ENCODE measurements at places on chromosomes 5 and 9. TPM values are rescaled to one million over a fixed set of nuclear protein-coding genes. Genes with fewer than 3 reads are reported as not detected.

- DNase-seq: no peak
Observed at GRCh38 chr5:65925044-65925600, 1.3 kb upstream of the ERBIN start.

The C9orf152 gene
- 12.4 TPM for total RNA-seq

The SPINK13 gene
- not detected for total RNA-seq

GRCh38 chr5:174699131-174699530 is 25.3 kb upstream of the MSX2 start:
- no peak for DNase-seq

DNA sequence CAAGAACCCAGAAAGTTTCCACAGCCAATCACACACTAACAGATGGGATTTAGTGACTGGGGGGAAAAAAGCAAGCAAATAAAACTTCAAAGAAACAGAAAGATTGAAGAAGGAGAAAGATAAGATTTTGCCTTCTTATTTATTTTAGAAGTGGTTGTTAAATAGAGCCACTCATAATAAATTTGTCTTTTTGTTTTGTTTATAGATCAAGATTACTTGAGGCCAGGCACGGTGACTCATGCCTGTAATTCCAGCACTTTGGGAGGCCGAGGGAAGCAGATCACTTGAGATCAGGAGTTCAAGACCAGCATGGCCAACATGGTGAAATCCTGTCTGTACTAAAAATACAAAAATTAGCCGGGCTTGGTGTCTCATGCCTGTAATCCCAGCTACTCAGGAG is 94.9 kb upstream of the RANBP3L start:
- DNase-seq: peak; percentile 39

- peak; percentile 80 for DNase-seq
Observed at GRCh38 chr5:116068028-116068632, 16.7 kb upstream of the COMMD10 start.

DNA sequence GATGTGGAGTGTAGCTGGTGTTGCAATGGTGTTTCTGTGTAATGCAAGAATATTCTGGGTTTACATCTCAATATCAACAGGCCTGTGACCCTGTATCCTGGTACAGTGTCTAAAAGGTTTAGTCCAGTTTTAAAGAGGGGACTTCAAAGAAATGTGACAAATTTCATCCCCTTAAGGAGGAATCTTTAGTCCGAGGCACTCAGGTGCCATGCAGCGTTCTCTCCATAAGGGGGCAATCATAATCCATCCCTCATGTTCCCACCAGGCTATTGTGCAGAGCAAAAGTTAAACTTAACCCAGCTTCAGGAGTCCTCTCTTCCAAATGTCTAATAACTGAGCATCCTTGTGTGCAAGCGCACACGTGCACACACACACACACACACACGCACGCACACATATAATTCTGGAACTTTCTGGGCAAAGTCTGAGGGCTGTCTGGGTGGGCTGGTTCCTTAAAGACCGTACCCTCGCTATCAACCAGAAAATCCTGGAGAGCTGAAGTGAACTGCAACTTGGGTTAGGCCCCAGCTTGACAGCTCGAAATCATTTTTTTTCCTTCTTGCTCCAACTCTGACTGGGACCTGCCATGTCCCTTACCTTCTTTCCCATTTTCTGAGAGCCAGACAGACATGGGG is 46.0 kb downstream of the CRB2 start:
- peak; percentile 63 for DNase-seq

DNA sequence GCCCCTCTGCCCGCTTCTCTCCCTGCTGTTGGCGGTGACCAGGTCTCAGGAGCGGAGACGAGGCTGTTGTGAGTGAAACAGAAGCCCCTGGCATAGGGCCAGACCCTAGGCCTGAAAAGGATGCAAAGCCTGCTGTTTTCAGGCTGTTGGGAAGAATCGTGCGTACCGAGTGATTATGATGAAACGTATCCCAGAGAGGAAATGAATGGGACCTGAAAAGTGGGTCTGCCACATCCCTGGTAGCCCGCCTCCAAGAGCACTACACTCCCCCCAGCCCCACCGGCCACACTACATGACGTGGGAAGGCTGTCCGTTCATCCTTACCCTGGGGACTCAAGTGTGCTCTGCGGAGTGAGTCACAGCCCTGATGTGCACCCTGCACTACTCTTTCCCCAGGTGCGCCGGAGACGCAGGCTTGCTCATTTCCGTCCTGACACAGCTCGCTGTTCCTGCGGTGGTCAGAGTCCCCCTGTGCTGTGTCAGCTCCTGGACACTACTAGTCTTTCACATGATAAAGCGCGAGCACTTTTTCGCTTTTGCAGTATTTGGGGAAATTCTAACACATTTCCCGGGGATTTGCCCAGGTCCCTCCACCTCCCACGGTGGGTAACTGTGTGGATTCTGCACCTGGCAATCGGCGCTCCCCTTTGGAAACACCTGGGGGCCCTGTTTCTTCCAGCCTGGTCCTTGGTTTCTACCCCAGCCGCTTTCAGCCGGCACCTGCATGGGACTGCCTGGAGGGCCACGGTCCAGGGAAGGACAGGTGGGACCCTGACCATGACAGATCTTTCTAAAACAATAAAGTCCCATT is 91.5 kb downstream of the ANKRD33B start:
- DNase-seq: no peak

The KCNN2 gene
- total RNA-seq: 4.9 TPM

GRCh38 chr5:32713361-32713769 is 2.2 kb downstream of the NPR3 start:
- no peak for DNase-seq

GRCh38 chr5:173816728-173817127 is 71.4 kb upstream of the CPEB4 start:
- no peak for DNase-seq

DNA sequence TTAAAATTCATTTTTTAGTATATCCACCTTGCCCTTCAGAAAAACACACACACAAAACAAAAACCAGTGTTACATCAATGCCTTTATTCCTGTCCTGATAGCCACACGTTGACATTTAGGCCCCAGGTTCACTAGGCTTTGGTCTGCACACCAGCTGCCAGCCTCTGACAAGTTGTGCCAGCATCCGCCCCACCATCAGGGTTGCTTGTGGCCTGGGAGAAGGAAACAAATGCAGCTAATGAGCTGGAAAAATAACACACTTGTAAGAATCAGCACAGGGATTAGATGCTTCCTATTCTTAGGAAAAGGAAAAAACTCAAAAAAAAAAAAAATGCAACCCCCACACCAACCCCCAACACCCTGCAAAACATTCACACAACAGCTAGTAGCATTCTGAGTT is 404.0 kb upstream of the GRIA1 start:
- no peak for DNase-seq

The OR1J2 gene
- not detected for total RNA-seq

The PCDHB7 gene
- 4.7 TPM for total RNA-seq
